Foreskin keratinocyte (primary cell): ENCODE measurements at places on chromosomes 1 and 21. TPM values are rescaled to one million over a fixed set of nuclear protein-coding genes. Genes with fewer than 3 reads are reported as not detected.

The FAM177B gene
- total RNA-seq: not detected in 2 replicates

DNA sequence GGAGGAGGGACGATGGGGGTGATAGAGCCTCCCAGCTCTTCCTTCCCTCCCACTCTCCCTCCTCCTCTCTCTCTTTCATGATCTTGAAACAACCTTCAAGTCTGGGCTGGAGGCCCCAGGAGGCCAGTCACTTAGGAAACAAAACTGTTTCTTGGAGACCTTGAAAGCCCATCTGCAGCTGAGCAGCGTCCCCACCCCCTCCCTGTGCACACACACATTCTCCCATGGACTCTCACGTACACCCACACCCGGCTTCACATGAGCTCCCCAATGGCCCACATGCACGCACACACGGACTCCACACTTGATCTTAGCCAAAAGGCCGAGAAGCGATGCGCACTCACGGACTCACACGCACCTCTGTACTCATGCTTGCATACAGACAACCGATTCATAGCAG, 3.2 kb upstream of the ATP1A2 start:
- no peak for DNase-seq

DNA sequence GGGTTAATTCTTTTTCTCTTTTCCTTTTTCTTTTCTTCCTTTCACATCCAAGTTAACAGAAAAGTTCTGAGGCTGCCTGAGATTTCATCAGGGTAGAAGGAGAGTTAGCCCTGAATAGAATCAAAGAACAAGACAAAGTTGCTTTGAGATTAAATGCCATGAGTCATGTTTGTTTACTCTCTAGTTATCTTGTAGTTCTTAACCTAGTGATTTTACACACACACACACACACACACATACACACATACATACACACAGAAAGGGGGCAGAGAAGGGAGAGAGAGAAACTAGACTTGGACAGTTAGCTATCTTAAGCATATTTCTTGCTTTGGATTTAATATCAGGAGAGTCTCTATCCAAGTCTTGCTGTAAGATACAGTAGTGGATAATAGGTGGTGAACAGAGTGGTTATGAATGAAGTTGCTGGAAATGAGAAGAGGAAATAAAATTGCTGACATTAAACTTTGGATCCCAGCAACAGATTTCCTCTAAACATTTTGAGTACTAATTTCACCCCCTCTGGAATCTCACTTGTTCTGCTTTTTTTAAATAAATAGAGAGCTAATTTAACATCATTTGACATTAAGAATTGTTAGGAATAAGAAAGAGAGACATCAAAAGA, 19.9 kb downstream of the PLA2G4A start:
- DNase-seq: no peak

- no peak for DNase-seq
Measured at GRCh38 chr1:219138747-219139146, 34.9 kb upstream of the LYPLAL1 start.

DNA sequence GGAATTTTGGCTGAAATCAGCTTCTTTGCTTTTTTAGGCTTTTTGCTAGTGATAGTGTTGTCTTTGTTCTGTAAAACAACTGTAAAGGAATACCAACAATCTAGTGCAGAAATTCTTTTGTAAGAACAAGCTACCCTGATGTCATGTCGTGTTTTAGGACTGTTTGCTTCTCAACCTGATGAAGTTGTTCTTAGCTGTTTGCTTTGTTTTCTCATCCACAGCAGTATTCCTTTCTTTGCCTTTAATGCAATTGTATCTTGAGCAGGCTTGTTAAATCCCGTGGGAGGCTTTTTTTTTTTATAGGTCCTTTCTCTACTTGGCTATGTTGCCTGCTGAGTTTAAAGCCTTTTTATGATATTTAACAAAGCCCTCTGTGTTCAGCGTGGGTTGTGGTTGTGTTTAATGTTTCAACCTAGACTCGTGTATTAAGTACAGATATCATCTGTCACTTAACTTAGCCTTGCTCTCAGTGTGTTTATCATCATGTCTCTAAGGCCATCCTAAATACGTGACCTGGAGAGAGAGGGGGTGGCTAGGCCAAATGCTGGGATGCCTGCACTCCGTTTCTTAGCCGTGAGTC, 31.6 kb downstream of the ADARB1 start:
- DNase-seq: no peak

- DNase-seq: no peak
Measured at GRCh38 chr1:151287341-151287699, 5.2 kb downstream of the ZNF687 start.

GRCh38 chr1:207463021-207463420, 8.9 kb downstream of the CR2 start:
- DNase-seq: no peak

DNA sequence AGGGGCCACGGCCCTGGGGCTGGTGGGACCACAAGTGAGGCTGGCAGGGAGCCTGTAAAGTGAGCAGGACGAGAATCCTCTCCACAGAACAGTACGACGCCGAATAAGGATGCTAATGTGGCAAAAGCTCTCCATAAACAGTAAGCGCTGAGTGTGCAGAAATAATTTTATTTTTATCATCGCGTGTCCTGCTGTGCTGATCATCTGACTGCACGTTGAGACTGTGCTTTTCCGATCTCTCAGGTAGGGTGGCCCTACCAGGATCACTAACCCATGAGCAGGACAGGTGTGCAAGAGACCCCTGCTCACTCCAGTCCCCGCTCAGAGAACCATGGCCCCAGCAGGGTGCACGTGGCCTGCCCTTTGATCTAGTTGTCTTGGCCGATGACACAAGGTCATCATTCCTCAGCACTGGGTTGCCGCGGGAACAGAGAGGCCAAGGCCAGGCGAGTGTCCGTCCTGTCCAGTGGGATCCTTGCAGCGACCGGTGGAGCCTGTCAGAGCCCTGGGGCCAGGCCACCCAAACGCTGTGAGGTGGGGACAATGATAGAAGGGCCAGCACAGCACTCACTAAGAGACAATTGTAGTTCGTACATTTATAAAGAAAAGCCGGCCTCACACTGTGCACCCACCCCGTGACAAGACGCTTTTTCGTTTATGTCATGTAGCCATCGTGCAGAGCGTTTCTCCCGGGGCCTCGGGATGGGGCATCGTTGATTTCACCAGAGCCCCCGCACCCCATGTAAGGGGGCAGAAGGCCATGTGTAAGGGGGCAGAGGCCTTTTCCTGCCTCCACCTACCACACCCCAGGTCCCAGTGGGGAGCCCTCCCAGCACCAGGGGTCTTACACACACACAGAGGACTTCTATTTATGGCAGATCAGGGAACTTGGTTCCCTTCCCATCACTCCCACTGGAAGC, 52.7 kb upstream of the ADARB1 start:
- DNase-seq: no peak

GRCh38 chr1:4510276-4510691, 144.1 kb upstream of the AJAP1 start:
- no peak for DNase-seq

The CPT2 gene
- 15.2 and 15.3 TPM in 2 replicates for total RNA-seq

The OR6N1 gene
- not detected in 2 replicates for total RNA-seq

DNA sequence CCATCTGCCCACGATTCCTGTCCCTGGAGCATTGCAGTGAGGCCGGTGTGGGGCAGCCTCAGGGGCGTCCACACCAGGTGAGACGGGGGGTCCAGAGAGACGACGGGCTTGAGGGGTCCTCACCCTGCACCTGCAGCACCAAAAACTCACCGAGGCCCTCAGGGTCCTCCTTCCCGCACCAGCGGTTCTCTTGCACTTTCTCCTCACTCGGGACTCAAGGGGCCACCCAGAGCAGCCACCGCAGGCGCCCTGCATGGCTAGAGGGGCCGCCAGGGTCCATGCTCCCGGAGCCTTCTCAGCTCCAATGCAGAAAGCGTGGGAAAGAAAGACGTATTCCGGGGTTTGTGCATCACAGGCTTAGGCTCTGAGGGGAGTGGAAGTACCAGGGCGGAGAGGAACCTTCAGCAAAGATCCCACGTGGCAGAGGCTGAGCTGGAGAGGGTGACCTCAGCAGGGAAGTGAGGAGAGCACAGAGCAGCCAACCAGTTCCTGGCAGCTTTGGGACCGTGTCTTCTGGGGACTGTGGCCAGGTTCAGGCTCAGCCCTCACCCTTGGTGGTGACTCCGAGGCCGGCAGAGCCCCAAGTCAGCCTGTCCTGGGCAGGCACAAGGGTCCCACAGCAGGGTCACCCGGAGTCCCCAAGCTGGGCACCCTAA, 19.5 kb upstream of the COL6A2 start:
- DNase-seq: no peak

DNA sequence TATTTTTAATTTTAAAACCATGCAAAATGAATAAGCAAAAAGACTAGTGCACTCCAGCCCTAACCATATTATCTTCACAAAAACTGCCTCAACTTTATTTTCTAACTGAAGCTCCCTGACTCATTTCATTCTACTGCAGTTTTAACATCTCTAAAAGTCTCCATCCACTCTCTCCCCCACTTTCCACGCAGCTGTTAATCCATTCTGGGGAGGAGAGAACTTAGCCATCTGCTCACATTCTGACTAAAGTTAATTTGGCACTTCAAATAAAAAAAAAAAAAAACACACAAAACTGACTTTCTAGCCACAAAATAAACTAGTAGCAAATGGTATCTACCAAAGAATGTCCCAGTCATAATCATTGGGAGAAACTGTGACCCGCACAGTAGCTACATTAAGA, 5.4 kb upstream of the MYBPHL start:
- no peak for DNase-seq

The SYCP1 gene
- total RNA-seq: not detected in 2 replicates

The S100A3 gene
- total RNA-seq: 14.3 and 18.5 TPM in 2 replicates

DNA sequence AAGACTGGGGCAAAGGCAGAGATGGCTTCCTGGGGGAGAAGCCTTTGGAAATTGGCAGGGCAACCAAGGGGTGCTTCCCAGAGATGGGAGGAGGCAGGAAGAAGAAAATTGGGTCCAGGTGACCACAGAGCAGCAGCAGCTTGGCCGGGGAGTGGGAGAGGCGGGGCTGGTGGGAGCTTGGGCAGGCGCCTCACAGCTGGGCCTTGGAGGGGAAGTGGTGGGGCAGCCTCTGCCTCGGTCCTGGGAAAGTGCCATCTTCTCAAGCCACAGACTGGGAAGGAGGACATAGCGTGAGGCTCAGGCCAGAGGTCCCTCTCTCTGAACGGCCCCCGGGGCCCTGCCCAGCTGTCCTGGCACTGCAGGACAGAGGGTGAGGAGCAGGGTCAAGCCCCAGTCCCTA, 24.0 kb upstream of the WASF2 start:
- DNase-seq: no peak
